T-cell (primary cell): ENCODE measurements at places on chromosomes 1 and 21.

GRCh38 chr1:66313429-66313828 lies 220.5 kb upstream of the SGIP1 start:
- no peak for DNase-seq

GRCh38 chr1:230069796-230070195 lies 2.8 kb downstream of the GALNT2 start:
- no peak for DNase-seq

DNA sequence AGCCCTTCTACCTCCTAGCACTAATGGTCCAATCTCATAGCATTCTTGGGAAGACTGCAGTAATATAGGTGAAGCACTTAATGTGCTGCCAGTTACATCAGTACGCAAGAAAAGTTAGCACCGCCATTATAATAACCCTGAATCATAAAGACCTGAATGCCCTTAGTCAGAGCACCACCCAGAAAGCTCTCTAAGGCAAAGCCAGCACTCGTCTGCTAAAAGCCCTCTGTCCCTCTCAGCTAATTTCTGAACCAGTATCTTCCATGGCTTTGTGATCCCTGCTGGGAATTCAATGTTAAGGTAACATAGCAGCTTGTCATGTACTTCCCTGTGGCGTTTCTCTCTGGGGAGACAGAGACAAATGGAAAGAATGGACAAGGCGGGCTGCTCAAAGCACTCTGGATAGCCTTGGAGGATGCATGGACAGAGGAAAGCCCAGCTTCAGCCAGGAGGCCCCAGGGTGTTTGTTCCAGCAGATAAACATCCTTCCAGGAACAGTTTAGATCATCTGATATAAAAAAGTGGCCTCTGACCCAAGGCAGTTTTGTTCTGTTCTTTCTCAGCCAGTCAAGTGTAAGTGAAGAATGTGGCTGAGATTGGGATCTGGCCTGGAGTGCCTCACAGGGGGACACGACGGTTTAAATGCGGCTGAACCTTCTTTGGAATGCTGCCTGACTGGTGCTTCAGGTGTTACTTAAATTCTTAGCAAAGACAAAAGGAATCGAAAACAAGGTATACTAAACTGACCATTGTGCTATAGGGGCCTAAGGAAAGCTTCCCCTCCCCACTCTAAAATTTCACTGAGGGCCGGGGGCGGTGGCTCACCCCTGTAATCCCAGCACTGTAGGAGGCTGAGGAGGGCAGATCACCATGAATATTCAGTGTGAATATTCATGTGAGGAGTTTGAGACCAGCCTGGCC lies 58.1 kb upstream of the VTCN1 start:
- no peak for DNase-seq

DNA sequence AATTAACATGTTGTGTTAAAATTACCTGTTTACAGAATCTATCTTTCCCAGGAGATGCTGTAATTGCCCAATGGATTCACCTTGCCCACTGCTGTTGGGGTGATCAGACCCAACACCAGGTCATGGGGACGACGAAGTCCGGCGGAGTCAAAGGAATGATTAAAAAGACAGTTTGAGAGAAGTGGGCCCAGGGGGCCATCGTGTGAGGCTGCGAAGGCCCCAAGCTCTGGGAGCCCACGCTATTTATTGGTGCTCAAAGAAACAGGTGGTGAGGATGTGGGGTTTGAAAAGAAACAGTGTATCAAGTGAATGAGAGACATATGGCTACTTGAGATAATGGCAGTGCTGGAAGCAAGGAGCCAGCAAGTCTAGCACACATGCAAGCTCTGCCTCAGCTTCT lies 16.3 kb upstream of the L1TD1 start:
- DNase-seq, result no peak

GRCh38 chr1:27099135-27099586 lies 55.8 kb downstream of the SLC9A1 start:
- DNase-seq, result no peak

DNA sequence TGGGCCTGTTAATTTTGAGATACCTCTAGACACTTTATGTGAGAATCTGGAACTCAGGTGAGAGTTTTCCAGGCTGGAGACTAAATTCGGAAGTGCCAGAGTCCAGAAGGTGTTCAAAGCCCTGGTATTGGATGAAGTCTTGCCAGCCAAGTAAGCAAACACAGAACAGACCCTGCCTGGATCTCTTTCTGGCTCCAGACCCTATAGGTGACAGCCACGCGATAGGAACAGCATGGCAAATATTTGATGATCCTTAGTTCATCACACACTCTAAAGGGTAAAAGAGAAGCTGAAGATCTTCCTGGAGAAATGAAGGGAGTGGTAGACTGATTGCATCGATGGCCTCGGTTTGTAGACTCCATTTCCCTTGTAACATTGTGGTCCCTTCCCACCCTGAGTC lies 30.7 kb downstream of the SLC1A7 start:
- no peak for DNase-seq

DNA sequence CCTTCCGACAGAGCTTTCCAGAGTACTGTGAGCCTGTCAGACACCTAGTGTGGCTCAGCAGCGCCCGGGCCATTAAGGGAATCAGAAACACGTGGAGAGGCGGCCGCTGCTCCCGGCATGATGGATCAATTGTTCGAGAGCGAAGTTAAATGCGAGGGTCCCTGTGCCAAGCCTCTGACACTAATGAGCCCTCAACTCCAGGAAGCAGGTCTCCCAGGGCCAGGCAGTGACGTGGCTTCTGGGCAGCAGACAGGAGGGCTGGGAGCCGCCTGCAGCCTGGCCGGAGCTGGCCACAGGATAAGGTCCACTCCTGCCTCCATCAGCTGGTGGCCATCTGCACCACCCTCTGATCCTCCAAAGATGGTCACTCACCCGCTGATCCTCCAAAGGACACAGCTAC lies 67.5 kb upstream of the CLDN14 start:
- no peak for DNase-seq

DNA sequence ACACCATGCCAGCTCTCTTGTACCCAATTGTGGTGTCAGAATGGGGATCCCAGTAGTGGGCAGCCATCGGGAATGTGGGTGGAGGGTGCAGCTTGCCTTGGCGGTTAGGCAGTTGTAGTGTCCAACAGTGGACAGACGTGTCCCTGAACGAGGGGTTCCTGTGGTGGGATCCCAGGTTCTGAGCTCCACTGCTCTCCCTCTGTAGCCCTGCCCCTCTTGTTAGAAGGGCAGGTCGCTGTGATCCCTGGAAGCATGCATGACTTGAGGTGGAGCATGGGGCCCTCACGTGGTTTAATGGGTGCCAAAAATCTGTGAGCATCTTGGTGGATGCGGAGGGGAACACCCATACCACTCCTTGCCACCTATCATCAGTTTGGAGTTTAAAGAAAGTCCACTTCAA lies 4.3 kb downstream of the GALNT2 start:
- DNase-seq, result no peak

- no peak for DNase-seq
These were observed 33.0 kb upstream of the KCNN3 start for GRCh38 chr1:154902938-154903566.

- DNase-seq, result no peak
These were observed 37.4 kb downstream of the UBE2T start for GRCh38 chr1:202304375-202304774.

DNA sequence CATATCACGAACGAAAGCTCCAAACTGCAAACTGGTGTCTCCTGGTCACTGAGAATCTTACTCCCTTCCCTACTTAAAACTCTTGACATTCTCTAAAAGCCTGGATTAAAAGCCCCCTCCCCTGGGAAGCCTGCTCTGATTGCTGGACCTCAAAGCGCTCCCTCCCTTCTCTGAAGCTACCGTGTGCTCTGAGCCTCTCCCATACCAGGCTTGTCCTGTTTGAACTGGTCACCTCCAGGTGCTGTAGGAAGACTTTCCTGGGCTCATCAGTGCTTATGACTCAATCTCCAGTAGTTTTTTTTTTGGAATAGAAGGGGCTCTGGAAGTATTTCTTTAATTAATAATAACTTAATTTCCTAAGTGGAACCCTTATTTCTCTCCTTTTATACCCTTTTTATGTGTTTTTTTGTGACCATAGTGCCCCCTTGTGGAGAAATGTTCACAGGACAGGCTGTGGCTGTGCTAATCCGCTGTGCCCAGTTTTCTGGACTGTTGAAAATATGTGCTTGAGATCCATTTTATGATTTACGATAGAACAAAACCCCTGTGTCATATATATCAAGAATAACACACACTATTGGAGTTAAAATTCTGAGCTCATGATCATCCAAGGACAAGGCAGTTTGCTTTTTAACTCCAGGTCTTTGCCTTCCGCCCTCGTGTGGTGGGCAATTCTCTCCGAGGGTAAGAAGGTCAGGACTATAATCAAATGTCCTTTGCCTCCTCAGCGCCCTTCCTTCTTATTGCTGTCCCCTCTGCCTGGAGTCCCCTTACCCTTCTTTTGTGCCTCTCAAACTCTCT lies 16.9 kb downstream of the MTARC1 start:
- no peak for DNase-seq

GRCh38 chr1:229035054-229035747 lies 235.7 kb upstream of the RAB4A start:
- DNase-seq, result no peak

DNA sequence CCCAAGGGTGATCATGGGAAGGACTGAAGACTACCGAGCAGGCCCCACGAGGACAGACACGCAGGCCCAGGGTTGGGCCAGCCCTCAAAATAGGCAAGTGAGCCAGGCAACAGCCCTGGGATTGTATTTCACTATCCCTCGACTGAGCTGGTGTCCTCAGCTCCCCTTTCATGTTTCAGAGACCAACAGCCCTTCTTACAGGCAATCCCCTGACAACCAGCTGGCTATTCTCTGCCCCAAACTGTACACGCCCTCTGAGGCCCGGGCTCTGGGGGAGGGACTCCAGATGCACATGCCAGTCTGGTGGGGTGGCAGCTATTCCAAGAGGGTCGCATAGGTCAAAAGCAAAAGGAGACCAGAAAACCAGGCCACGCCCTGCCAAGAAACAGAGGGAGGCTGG lies 243.0 kb downstream of the TOMM20 start:
- no peak for DNase-seq

DNA sequence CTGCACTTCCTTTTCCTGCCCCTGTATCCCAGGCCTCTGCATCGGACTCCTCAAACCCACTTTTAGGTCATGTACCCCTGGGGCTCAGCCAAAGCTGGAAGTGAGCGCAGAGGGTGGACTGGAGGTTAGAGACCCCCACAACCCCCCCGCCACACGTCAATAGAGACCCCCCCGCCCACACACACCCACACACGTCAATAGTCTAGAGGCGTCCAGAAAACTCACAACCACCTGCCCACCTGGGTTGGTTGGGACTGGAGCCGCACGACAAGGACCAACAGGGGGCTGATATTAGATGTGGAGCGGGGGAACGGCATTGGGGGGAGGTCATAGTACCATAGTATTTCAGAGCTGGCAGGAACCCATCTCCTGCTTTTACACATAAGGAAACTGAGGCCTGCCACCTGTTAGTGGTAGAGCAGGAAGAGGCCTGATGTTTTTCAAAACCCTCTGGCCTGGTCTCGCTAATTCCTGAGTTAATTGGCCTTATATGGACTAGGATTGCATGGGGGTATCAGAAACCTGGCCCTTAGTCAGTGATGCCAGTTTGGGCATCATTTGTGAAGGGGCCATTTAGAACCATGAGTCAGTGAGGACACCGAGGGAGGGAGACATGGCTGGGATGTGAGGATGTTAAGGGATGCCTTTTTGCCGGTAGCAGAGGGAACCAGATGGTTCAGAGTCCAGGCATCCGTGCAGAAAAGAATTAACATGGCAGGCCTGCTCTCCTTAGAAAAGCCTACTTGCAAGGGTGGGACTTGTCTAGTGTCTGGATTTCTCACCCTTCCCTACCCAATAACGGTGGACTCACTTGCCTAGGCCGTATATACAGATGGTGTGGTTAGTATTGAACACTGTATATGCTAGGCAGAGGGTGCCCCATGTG lies 1.1 kb downstream of the NENF start:
- no peak for DNase-seq

- DNase-seq, result no peak
These were observed 458.0 kb upstream of the VAMP3 start for GRCh38 chr1:7313081-7313546.

DNA sequence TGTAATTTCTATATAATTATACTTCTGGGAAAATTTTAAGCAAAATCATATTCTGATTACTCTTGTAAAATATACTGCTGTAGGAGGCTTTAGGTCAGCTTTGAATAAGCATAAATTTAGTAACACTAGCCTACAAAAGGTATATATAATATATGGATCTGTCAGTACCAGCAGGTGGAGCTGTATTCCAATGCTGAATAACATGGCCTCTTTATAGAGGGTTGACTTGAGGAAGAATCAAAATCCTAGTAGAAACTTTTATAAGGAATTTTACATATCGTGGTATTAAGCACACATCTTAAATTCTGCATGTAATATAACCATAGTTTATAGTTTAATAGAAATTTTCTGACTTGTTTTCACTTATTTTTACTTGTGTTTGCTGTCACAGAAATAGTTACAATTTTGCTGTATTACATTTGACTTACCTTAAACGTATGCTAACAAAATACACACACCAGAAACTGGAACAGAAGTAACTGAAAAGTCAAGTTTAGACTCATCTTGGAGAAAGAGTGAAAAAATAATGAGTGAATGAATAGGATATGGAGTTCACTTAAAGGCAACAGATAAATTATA lies 79.3 kb downstream of the HMCN1 start:
- DNase-seq, result no peak

DNA sequence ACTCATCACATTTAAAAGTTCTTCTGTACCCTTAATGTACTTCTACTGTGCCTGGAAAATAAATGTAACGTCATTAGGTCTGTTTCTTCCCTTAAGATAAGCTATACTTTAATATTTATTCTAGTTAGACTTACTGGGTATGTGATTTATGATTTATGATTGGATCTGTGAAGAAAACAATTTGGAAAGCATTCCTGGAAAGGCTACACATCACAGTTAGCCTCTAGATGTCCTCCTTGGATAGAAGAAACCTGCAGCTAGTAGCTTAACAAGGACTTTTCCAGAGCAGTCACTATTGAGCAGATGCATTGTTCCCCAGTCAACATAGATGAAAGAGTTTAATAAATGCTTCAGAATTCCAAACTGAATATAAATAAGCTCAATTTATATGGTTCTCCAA lies 22.2 kb upstream of the ABL2 start:
- DNase-seq, result no peak

DNA sequence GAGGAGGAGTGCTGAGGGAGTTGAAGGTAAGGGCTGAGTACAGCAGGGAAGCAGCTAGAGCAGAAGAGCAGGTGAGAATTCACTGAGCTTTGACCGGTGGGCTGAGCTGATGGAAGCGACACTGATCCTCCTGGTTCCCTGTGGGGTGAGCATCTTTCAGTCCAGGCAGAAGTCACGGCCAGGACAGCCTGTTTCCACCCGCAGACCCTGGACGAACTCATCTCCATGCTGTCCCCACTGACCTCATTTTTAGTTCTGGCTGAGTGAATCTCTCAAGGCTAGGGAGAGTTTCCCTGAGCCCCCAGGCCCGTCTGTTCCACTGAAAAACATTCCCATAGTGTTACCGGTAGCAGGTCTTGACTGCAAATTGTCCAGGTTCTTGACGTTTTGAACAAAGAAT lies 31.5 kb downstream of the FAM163A start:
- DNase-seq, result no peak

GRCh38 chr1:3731583-3732433 lies 20.4 kb upstream of the CCDC27 start:
- no peak for DNase-seq
